ENCODE measurements at places on chromosomes 2 and 18.
A peak's percentile ranks its signal among the peaks of the same experiment; 100 is the strongest.

DNA sequence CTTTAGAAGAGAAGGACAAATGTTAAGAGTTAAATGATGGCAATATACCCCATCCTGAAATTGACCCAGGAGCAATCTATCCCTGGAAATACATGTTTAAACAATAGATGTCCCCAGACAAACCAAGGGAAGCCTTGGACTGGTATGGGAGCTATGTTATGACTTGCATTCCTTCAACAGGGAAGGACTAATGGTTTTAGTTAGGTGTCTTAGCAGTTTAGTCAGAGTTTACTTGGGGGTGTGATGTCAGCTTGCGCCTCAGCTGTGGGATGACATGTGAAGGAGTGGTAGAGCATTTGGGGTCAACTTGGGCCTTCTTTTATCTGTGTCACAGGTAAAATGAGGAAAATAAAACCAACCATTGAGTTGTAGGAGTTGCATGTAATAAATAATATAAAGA lies 36.8 kb downstream of the SPC25 start:
- DNase-seq: no peak

GRCh38 chr18:42765302-42765701 lies 350.2 kb downstream of the RIT2 start:
- DNase-seq: no peak

DNA sequence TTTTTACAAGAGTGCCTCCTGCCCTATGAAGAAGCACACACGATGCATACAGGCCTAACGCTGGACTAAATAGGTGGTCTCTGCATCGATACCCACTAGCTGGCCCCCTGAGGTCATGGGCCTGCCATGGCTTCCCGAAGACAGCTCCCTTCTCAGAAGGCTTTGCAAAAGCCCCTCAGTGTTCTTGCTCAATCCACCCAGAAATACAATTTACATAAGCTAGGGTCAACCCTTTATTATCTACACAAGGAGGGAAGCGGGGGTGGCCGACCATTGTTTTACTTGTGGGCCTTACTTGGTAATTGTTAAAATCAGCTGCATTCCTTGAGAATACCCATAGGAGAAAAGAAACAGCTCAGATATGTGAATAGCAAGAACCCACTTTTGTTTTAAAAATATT lies 28.5 kb downstream of the UXS1 start:
- DNase-seq: no peak

- no peak for DNase-seq
Measured at GRCh38 chr2:31235504-31235902, 1.6 kb downstream of the EHD3 start.

DNA sequence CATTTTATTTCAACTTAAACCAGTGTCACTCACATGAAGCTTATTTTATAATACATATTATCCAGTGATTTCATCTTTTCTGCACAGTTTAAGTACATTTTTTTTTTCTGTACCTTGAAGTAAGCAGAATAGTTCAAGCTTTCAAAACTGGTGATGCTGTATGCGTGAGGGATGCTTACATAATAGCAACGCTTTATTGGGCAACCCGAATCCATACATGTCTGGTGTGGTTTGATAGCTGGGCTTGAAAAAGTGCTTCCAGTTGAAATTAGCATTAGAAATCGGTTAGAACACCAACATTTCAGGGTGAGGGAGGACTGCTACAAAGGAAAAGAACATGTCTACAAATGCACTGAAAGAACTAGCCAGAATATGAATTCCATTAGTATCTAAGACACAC lies 117.4 kb downstream of the MBP start:
- no peak for DNase-seq

DNA sequence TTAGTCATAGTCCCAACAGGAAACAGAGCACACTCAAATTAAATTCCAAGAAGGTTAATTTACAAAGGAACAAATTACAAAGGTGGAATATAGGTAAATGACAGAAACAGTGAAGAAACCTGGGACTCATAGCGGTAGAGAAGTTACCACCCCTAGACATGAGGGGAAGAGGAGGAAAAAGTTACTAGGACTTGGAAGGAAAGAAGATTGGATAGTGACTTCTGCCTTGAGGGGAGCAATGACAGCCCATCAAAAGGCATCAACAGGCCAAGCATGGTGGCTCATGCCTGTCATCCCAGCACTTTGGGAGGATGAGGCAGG lies 2.4 kb upstream of the PDE11A start:
- no peak for DNase-seq

DNA sequence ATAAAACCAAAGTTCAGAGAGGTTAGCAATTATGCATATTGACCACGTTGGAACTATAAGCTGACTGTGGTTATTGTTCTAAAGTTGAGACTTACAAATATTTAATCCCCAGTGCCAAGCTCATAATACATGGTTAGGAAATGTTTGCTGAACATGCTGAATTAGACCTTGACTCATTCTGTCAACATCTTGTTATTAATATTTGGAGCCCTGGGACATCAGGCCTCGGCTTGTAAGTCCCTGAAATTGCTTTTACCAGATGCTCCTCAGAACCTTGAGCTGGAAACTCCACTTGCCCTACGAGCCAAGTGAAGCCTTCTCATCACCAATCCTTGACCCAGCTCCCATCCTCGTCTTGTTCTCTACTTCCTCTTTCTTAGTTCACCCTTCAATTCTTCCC lies 21.2 kb downstream of the DYNAP start:
- no peak for DNase-seq

DNA sequence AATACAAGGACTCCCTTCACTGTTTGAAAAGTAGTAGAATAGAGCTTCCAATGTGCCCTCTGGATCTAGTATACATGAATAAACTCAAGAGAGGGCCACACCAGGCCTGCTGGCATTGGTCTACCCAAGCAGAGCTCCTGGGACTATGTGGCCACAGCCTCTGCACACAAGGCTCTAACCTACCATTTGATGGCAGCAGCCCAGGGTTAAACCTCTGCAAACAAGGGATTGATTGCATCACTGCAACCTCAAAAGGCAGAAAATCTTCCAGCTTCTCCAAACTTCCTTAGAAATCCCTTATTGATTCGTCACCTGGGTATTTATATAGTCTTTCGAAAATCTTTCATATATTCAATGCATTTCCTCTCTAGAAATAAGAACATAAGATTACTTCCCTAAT lies 147.6 kb upstream of the SETBP1 start:
- no peak for DNase-seq

- DNase-seq: no peak
Measured at GRCh38 chr2:135773917-135774316, 32.3 kb downstream of the UBXN4 start.

DNA sequence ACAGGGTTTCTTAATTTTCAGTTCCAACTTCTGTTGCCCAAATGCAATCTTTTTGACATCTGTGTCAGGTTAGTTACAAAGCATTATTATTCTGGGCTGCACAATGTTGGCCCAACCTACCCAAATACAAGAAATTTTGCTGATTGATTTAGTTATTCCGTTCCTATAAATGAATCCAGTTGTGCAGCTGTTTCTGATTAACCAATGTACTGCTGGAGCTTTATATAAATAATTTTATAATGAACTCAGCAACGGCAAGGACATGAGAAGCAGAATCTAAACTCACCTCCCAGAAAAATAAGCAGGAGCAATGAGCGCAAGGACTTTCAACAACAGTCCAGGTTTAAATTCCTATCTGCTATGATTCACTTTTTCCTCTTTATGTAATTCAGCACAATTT lies 76.3 kb upstream of the WIPF1 start:
- no peak for DNase-seq

GRCh38 chr2:171104379-171104778 lies 56.3 kb downstream of the TLK1 start:
- DNase-seq: no peak

GRCh38 chr2:138356178-138356577 lies 145.4 kb upstream of the SPOPL start:
- no peak for DNase-seq

DNA sequence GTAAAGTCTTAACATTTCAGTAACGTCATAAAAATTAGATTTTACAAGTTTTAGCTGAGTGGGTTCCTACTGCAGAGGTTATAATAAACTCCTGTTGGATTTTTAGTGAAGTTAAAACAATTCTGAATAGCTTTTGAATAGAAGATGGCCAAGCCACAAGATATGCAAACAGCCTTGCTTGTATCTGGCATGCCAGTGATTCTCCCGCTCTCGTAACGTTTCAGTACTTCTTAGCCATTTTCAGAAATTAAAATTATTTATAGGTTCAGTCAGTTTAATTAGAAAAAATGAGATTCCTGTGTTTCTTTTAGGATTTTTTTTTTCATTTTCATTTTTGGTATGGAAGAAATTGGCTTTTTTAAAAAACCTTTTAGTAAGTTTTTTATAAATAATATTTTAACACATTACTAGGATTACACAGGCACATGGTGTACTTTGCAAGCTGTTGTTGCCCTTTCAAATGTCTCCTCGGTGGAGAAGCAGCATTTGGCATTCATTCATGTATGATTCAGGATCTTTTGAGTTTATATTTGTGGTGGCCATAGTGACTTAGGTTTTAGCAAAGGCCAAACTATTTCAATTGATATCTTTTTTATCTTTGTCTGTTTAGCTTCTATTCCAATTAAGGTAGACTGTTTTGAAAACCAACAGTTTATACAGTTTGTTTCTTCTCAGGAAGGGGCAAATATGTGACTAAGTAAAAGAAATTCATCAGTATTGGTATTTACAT lies 30.6 kb upstream of the RND3 start:
- no peak for DNase-seq

- DNase-seq: no peak
Measured at GRCh38 chr2:134399096-134399495, 145.2 kb downstream of the MGAT5 start.

DNA sequence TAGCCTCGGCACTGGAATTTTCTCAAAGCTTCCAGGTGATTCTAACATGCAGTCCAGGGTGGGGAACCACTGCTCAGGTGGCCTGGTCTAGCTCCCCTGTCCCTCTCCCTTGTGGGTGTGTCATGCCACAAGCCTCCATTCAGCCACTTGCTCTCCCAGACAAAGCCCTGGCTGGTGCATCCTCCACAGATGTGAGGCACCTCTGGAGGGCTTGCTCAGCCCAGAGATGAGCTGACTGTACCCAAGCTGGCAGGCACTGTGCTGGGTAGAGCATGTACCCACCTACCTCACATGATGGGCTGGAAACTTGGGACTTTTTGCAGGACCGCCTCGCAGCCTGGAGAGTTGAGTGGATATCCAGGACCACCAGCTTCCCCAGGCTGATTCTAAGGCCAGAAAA lies 88.1 kb downstream of the ZBTB7C start:
- no peak for DNase-seq

DNA sequence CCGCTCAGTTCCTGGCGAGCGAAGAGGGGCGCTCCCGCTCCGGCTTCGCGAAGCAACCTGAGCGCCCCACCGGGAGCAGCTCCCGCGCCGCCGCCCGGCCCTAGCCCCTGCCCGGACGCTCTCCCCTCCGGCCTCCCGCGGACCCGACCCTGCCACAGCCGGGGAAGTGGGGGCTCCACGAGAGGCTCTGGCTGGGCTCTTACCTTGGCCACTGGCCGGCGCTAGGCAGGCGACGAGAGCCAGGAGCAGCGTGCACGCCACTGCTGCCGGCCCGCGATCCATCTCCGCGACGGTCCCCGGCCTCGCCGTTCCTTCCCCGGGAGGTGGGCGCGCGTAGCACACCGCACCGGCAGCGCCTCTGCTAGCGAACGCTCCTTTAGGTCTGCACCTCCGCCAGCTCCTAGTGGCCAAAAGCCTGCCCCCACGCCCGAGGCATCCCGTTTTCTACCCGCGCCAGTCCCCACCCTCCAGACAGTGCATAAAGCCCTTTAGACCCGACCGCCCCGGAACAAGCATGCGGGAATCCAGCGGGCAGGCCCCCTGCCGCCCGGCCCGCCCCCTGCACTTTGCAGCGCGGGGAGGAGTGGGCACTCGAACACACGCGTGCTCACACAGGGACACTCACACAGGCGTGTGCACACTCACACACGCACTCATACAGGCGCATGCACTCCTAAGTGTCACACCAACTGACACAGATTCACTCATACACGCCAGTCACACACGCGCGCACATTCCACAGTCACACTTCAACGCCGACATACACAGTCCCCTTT lies at the start of gene LRP2:
LRP2 (minus strand) TSS at position 417 of the 776 bp plus-strand sequence; CDS start at position 282, 135 bp downstream.
- peak; percentile 21 for DNase-seq

DNA sequence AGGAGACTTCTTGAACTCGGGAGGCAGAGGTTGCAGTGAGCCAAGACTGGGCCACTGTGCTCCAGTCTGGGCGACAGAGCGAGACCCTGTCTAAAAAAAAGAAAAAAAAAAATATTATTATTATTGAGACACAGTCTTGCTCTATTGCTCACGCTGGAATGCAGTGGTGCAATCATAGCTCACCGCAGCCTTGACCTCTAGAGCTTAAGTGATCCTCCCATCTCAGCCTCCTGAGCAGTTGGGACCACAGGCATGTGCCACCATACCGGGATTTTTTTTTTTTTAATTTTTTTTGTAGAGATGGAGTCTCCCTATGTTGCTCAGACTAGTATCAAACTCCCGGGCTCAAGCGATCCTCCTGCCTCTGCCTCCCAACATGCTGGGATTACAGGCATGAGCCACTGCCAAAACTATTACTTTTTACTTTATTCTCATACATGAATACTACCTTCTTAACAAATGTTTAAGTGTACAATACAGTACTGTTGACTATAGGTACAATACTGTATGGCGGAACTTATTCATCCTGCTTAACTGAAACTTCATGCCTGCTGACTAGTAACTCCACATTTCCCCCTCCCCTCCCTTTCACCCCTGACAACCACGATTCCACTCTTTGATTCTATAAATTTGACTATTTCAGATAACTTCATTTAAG lies 15.5 kb downstream of the FBXO11 start:
- no peak for DNase-seq

GRCh38 chr2:70723286-70723885 lies 44.6 kb downstream of the ADD2 start:
- DNase-seq: no peak

DNA sequence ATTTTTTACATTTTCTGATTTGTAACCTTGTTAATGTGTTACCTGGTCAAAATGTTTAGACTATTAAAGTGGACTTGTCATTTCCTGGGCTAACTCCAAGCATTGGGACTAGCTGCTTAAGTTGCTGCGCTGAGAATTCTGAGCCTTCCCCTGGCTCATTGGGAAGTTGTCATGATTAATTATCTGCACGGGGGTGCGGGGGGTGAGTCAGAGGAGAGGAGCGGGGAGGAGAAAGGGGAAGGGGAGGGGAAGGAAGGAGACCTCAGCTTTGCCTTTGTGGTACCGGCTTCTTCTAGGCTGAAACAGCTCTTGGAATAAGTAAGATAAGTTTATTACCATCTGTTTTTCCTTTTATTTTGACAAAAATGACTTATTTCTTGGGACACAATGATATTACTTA lies 52.9 kb upstream of the APCDD1 start:
- no peak for DNase-seq

- DNase-seq: no peak
Measured at GRCh38 chr2:159160954-159161353, 125.5 kb downstream of the WDSUB1 start.

GRCh38 chr2:219433666-219434467 lies 776 bp upstream of the SPEG start:
- DNase-seq: peak; percentile 17

- no peak for DNase-seq
Measured at GRCh38 chr18:31516437-31516836, 18.5 kb downstream of the DSG2 start.
